Memory B cell (primary cell): ENCODE measurements at places on chromosomes 5 and 9.
A peak's percentile ranks its signal among the peaks of the same experiment; 100 is the strongest.

DNA sequence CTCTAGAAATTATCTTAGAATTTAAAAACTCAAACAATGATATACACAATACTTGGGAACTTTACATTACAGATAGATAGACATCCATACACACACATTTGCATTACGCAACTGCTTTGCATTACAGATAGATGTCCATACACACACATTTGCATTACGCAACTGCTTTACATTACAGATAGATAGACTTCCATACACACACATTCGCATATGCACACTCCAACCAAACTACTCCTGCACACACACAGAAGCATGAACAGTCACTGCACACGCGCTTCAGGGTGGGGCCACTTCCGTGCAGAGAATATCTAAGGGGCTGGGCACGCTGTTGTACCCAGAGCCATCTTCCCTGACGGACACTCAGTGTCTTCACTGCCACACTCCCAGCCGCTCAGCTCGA is 7.9 kb upstream of the ADAMTS16 start:
- no peak for DNase-seq

- DNase-seq = no peak
These were observed 488.0 kb upstream of the CYLC2 start for GRCh38 chr9:102507044-102507687.

GRCh38 chr5:102865171-102865509 is 110.0 kb downstream of the PAM start:
- no peak for DNase-seq

DNA sequence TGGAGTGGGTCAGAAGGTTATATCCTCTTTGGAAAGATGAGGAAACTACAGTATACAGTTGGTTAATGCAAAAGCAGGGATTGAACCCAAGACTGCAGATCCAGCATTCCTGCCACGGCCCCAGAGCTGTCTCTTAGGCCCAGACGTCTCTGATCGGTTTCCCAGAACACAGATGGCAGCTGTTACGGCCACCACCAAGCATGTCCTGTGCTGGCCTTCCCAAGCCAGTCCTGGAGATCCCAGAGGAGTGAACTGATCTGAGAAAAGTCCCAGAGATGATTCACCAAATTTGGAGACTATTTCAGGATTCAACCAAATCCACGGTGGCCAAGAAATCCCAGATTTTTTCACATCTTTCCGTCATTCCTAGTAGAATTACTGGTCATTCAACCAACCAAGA is 20.1 kb downstream of the TNIP1 start:
- no peak for DNase-seq

DNA sequence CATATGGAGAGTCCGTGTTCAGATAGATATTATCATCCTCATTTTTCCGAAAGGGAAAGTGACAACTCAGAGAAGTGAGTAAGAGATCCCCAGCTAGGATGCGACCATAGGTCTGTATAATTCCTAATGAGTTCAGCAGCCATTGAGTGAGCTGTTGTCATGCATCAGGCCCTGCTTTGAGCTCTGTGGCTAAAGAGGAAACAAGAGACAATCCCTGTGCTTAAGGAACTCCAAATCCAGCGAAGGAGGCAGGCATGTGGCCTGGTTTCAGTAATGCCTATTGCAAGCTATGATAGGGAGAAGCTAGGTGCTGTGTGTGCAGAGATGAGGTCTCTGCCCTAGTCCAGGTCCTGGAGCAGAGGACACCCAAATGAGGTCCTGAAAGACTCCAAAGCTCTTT is 192.8 kb downstream of the ACTL7B start:
- no peak for DNase-seq

DNA sequence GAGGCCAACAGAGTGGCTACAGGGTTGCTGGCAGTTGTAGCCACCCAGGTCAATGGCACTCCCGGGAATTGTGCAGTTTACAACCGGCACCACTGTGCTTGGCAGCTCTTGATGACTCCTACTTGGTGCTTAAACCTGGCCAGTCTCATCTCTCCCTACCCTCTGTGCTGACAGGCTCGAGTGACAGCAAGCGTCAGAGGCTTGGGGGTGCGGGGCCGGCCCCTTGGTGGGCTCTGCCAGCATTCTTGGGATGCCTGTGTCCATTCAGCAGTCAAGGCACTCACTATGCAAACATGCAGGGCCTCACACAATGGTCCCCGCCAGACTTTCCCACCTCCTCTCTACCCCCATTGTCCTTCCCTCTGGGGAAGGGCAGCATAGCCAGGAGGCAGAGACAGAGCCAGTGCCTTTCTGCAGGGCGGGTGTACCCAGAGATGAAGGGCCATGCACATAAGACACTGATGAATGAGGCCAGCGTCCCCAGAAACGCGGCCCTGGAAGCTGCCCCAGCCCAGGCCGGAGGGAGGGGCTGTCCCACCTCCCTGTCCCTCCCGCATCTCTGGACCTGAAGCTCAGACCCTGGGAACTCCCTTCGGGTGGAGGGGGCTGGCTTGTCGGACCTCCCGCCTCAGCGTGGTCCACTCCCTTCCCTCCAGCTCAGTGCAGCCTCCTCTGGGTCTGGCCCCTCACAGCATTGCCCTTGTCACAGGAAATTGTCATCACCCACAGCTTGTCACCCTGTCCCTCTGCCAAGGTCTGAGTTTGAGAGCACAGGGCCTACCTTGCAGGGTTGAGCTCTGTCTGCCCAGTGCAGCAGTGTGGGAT is 26.4 kb upstream of the NOTCH1 start:
- no peak for DNase-seq

DNA sequence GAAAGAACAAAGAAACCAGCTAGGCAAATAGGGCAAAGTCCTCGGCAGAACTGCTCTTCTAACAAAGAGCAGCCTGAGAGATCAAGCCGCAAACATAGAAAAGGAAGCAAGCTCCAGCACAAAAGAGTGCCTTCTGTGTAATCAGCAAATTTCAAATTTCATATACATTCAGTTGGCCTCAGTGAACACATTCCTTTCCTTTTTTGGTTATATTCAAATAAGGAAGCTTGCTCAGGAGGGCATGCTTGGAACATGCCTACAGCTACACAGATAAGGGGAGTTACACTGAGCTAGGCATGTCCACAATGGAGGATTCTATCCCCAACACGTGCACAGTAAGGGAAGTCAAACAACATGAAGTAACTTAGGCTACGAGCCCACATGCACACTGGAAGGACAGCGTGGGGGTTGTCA is 23.4 kb downstream of the IL33 start:
- DNase-seq = no peak

- DNase-seq = peak; percentile 50
These were observed 61.0 kb downstream of the DAP start for GRCh38 chr5:10699987-10700386.

DNA sequence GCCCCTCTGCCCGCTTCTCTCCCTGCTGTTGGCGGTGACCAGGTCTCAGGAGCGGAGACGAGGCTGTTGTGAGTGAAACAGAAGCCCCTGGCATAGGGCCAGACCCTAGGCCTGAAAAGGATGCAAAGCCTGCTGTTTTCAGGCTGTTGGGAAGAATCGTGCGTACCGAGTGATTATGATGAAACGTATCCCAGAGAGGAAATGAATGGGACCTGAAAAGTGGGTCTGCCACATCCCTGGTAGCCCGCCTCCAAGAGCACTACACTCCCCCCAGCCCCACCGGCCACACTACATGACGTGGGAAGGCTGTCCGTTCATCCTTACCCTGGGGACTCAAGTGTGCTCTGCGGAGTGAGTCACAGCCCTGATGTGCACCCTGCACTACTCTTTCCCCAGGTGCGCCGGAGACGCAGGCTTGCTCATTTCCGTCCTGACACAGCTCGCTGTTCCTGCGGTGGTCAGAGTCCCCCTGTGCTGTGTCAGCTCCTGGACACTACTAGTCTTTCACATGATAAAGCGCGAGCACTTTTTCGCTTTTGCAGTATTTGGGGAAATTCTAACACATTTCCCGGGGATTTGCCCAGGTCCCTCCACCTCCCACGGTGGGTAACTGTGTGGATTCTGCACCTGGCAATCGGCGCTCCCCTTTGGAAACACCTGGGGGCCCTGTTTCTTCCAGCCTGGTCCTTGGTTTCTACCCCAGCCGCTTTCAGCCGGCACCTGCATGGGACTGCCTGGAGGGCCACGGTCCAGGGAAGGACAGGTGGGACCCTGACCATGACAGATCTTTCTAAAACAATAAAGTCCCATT is 91.5 kb downstream of the ANKRD33B start:
- no peak for DNase-seq

DNA sequence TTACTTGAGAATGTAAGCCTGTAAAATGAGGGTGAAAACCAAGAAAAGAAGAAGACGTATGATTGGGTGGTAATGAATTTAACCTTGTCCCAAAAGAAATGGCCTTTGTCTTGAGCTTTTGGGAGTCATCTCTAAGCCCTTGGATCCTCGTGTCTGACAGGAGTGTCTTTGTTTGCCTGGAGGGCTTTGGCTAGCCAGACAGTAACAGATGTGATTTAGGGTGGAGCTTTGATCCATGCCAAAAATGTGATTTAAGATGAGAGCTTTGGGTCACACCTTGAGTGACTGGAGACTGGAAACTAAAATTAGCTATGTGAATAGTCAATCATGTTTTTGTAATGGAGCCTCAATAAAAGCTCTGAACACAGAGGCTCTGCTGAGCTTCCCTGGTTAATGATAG is 25.9 kb upstream of the ZFAND5 start:
- DNase-seq = no peak

- no peak for DNase-seq
These were observed 113.5 kb downstream of the CAMK4 start for GRCh38 chr5:111337688-111338087.

- no peak for DNase-seq
These were observed 200.5 kb upstream of the POU5F2 start for GRCh38 chr5:93941897-93942296.

- DNase-seq = no peak
These were observed 35.9 kb upstream of the GAS1 start for GRCh38 chr9:86983249-86983619.

GRCh38 chr9:128635266-128636023 is 21.2 kb downstream of the DYNC2I2 start:
- DNase-seq = no peak

DNA sequence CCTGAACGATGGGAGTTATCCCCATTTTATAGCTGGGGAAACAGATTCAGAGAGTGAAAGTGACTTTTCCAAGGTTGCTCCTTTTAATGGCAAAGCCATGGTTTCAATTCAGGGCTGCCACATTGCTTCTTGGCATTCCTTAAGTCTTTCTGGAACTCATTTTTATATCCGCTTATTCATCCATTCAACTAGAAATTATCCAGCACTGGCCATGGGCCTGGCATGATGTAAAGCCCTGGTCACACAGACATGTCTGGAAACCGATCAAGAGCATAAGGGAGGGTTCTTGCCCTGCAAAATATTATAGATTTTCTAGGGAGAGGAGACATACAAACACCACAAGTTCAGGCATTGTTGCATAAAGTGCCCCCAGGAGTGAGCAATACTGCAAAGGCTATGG is 43.0 kb upstream of the COL15A1 start:
- DNase-seq = no peak

- no peak for DNase-seq
These were observed 109.6 kb downstream of the ADAMTS2 start for GRCh38 chr5:179235416-179236400.

- DNase-seq = no peak
These were observed 606.5 kb upstream of the ADAMTS16 start for GRCh38 chr5:4533457-4534105.

- DNase-seq = no peak
These were observed 180.8 kb downstream of the HSD17B3 start for GRCh38 chr9:96121136-96121535.

DNA sequence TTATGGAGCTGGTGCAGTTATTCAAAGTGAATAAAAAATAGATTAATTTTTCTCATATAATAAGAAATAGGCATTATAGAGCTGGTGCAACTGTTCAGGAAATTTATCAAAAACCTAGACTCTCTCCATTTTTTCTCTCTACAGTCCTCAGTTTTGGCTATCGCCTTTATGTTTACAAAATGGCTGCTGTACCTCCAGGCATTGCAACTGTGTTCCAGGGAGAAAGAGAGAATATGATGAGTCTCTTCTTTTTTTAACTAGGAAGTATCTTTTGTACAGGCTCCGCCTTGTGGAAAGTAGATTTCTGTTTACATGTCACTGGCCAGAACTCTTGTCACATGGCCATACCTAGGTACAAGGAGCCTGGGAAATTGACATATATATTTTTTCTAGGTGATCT is 3.1 kb upstream of the TGFBR1 start:
- no peak for DNase-seq

DNA sequence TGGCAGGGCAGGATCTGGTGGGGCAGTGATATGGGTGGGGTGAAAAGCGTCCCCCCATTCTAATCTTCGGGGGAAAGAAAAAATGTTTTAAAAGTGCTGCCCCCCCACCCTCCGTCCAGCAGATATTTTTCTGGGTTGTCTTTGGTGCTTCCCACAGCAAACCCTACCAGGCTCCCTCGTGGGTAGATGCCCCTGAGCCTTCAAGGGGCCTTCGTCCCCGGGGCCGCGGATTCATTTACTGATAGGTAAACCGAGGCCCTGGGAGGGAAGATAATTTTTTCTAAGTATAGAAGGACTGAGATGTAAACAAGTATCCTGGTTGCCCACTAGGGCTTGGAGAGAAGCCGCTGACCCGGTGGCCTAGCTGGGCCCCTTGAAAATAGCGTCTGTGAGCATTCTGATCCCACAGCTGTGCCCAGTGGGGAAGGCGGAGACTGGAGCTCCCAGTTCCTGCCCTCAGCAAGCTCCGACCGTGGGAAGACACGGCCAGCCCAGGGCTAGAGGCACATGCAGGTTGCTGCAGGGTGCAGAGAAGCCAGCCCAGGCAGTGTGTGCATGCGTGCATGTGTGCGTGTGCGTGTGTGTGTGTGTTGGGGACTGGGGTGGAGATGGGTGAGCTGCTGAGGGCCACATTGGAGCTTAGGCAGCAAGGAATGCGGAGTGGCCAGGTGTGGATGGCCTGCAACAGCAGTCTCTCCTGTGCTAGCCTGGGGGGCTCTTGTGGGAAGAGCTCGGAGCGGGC is 6.0 kb upstream of the RXRA start:
- DNase-seq = no peak

- DNase-seq = no peak
These were observed 3.7 kb upstream of the GTF3C5 start for GRCh38 chr9:133027134-133027533.

DNA sequence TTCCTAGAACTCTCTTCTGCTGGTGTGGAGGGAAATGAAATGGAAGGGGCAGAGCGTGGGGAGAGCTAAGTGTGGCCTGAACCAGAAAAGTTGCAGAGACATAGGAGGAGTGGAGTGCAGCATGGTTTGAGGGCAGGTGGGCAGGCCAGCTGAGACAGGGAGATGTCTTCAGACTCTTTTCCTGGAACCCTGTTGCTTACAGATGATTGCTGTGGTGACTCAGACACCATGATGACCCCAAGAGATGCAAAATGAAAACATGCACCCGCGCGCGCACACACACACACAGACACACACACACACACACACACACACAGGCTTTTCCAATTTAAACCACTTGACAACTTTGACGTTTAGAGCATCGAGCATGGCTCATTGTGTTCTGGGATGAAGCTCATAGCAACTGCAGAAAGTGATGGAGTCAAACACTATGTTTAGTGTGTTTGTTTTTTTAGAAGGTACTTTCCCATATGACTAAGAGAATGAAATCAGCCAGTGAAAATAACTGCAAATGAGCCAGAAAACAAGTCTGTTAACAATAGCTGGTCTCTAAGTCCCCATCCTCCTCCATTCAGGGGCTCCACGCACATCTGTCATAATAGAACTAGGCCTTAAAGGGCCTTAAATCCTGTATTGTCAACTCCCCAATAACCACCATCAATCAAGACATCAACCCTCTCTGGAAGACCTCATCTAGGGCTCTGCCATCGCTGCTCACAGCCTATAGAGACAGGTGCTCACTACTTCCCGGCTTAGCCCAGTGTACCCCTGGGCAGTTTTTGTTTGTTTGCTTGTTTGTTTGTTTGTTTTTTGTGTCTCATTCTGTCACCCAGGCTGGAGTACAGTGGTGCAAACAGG is 9.6 kb downstream of the TMOD1 start:
- no peak for DNase-seq

GRCh38 chr5:96893342-96893741 is 17.0 kb downstream of the ERAP2 start:
- no peak for DNase-seq
